ENCODE measurements at places on chromosomes 5 and 9. TPM values are rescaled to one million over a fixed set of nuclear protein-coding genes. Genes with fewer than 3 reads are reported as not detected.

Gene SMIM33
- not detected for total RNA-seq

Gene CDKN2B
- total RNA-seq, result 42.2 TPM

Gene IL9
- not detected for total RNA-seq

Gene THBS4
- 11.9 TPM for total RNA-seq

Gene LYRM7
- total RNA-seq, result 7.6 TPM
